GOT3 (cell line): ENCODE measurements at places on chromosomes 12 and 14.

GRCh38 chr12:53423597-53423996 is at the start of gene AMHR2:
Gene AMHR2 (plus strand): TSS chr12:53423855. CDS start chr12:53423935, 80 bp downstream.
- no peak for DNase-seq

DNA sequence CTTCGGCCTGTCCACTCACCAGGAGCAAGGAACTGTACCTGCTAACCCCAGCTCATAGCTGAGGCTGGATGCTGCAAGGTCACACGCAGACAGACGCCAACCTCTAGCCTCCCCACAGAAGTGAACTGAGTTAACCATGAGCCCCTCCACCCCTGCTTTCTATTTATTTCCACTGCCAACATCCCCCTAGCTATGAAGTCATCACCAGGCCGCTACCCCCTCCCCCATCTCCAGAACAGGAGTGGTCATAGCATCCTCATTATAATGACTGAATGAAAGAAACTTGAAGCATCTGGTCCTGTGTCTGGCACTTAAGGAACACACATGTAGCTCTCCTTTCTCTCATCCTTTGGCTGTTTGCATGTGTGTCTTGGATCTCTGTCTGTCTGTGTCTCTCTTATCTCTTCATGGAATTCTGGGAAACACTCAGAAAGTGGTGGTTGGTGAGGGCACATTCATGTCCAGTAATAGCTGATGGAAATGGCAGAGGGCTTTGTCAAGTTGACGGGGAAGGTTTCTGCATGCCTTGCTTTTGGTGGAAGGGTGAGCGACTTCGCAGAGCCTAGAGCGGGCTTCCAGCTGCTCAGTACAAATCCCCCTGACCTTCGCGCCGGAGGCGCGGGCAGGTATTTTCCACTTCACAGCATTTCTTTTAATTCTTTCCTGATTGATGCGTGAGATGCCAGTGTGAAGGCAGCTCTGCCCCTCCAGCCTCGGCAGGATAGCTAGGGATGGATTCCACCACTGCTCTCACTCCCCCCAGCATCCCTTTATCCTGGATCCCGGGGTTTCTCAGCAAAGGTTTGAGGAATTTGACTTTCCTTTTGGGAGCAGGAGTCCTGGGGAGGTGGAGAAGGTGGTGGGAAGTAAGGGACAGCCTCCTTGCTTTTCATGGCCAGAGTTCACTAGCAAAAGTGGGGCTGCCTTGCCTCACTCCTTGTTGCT is 198.2 kb downstream of the CHST11 start:
- DNase-seq, result no peak

- DNase-seq, result no peak
Measured at GRCh38 chr14:45051180-45051579, 32.7 kb upstream of the PRPF39 start.

- no peak for DNase-seq
Measured at GRCh38 chr12:24534622-24535021, 414.3 kb downstream of the BCAT1 start.

GRCh38 chr14:94938016-94938415 is 168.1 kb upstream of the GSC start:
- no peak for DNase-seq

DNA sequence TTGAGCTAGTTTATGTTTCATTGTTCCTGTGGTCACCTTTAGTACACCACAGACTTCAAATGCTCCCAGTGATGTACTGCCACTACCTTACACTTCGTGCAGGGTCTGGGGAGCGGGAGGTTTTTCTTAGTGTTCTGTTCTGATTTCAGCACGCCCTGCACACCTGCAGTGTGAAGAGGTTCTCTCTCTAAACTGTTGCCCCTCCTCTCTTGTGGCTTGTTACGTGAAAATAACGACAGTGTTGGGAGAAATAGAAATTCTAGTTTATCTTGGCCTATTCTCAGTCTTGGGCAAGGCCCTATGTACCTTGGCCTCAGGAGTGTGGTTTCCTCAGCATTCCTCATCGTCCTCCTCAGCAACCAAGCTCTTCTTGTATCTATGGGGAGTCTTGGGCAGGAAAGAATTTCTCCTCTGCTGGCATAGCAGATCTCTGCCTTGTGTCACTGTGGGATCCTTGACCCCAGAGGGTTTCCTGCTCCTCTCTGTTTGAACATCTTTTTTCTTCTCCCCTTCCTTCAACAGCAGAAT is 48.6 kb downstream of the EIF2S3B start:
- no peak for DNase-seq

DNA sequence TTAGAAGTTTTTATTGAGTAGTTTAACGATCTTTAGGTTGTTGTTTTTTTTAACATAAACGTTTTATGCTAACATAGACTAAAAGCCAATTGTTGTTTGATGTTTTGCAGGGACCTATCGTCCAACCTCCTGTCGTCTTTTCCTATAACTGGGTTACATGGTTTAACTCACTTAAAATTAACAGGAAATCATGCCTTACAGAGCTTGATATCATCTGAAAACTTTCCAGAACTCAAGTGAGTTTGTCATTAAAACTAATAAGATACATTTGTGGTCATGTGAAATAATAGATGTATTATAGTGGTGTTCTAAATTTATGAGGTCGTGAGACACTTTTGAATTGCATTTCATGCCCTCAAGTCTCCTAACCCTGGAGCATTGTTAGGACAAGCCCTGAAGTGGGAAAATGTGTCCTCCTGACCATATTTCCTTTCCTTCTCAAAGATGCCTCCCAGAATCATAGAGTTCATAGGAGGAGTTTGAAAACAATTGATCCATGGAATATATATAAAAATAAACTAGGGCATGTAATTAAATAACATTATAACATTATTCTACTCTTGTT is 84.9 kb downstream of the ZFC3H1 start:
- no peak for DNase-seq

GRCh38 chr14:99273766-99274345 is 1.9 kb upstream of the BCL11B start:
- no peak for DNase-seq

DNA sequence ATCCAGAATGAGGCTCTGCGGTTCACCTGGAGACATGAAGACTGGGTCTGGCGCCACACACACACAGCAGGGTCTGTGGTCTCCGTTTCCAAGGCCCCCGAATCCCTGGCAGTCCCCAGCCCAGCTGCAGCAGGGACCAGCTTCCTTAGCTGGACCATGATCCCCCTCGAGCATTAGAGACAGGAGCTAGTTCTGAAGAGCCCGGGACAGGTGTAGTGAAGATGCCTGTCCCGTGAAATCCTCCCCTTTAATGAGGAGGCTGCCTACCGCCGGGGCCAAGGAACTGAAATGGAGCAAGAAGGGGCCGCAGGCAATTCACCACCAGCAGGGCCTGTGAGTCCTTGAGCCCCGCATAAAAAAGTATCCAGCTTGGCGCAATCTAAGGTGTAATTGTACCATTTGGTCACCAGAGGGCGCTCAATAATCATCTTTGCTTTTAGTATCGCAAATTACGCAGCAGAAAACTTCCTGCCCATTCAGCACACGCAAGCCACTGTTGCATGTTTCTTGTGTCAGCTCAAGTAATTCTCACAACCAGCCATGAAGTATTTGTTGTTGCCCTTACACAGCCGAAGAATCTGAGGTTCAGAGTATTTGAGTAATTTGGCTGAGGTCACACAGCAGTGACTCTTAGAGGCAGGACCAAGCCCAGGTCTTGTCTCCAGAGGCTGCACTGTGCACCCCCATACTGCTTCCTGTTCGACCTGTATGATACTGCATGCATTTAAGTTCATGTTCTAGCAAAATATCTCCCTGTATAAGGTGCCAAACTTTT is 54.3 kb upstream of the PPP2R5C start:
- DNase-seq, result no peak

DNA sequence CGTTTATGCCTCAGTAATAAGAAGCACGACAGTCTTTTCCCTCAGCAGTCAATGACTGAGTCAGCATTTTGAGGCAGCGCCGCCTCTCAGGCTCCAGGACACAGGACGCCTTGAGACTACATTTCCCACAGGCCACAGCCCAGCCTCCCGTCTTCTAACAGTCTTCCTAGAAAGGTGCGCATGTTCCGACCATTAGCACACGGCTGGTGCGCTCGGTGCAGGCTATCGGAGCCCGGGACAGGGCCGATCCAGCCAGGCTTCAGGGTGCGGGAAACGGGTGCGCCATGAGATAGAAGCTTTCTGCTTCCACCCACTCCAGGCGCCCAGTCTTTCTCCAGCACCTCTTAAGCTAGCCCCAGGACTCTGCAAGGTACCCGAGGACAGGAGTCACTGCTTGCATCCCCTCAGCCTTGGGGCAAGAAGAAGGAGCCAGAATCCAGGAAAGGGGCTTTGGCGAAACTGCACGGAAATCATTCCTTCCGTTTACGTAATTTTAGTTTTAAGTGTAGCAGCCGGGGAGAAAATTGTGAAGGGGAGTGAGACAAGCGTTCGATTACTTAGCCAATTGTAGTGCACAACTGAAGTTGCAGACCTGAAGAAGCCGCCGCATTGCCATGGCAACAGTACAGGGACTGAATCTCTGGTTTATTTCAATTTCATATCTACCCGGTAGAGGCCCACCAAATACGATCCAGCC is 54.0 kb downstream of the ZNF641 start:
- DNase-seq, result no peak

- DNase-seq, result no peak
Measured at GRCh38 chr12:92094751-92095161, 50.9 kb downstream of the BTG1 start.

- no peak for DNase-seq
Measured at GRCh38 chr14:72946491-72946890, 20.2 kb downstream of the DCAF4 start.

GRCh38 chr14:104676694-104677511 is 12.5 kb upstream of the INF2 start:
- DNase-seq, result no peak

- DNase-seq, result no peak
Measured at GRCh38 chr14:51248016-51248987, 8.3 kb downstream of the TMX1 start.

DNA sequence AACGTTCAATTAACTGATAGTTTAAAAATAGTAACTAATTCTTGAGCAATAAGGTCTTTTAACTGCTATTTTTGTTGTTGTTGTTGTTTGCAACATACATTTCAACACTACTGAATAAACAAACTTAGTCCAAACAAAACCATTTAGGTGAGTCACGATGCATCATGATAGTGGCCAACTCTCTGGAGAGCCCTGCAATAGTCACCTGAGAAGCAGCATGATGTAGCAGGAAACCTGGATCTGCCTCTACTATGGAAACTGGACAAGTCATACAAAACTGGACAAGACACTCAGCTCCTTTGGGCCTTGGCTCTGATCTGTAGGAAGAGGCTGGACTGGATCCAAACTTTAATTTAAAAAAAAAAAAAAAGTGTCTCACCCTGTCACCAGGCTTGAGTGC is 117.3 kb downstream of the MED13L start:
- no peak for DNase-seq

DNA sequence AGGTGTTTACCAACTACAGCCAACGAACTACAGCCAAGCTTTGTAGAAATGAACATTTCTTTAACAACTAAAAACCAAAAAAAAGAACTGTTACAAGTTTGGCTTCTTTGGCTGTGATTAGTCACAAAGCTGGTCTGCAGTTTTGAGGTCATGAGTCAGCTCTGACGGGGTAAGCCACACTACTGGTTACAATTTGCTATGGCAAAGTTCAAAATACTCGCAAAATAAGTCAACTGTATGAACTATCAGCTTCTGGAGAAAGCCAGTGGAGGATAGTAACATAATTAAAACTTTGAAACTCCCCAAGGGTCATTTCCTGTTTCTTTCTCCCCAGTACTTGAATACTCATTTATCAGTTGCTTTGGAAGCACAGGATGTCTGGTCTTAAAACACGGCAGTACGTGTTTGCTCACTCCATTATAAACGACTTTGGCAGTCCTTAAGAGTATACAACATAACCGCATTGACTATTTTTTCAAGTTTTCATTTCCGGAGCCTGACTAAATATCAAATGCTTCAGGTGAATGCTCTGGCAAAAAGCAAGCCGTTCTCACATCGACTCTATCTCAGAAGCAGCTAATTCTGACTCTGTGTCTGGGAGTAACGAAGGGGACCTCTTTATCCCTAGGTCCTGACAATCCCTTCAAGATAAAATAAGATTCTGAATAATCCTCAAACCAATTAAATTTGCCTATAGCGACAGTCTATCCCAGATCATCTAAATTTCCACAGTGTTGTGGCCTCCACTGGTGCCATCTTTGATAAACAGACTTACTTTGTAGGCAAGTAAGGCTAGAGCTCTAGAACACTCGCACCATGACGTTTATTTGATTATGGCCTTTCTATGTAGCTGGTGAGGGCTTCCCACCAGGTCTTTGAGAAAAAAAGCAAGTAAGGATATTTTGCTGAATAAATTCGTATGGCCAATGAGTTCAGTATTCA is 10.6 kb downstream of the PHLDA1 start:
- DNase-seq, result no peak

DNA sequence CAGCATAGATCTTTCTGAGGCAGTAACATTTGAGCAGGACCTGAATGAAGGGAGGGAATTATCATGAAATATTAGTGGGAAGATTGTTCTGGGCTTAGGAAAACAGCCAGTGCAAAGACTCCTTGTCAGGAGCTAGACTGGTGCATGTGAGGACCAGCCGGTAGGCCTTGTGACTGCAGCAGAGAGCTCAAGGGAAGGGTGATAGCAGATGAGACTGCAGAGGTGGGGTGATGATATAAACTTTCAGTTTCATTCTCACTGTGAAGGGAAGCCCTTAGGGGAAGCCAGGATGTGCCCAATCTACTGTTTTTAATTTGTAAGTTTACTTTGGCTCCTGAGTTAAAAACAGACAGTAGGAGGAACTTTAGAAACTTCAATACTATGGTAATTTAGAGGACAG is 12.4 kb downstream of the IL22 start:
- DNase-seq, result no peak

GRCh38 chr12:4003576-4003975 is 130.4 kb upstream of the PARP11 start:
- DNase-seq, result no peak

DNA sequence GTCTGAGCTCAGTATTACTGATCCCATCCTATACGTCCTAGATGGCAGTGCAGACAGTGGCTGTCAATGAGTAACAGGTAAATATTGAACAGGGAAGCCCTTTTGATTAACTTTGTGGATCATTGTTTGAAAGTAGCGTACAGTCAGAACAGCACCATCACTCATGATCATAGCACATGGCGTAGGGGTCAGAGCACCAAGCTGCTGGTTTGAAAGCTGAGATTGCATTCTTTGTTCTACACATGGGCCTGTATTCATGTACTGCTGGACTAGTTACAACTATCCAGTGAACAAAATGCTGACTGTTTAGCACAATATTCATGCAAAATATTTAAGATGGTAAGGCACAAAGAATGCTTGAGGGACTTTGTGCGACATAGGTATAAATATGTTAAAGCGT is 131.8 kb downstream of the NPAS3 start:
- DNase-seq, result no peak
